ENCODE measurements at places on chromosomes 16 and 17.

GRCh38 chr17:66494023-66494803 is 191.8 kb downstream of the PRKCA start:
- no peak for DNase-seq

- DNase-seq: no peak
Measured at GRCh38 chr17:63701868-63702720, 2.2 kb upstream of the LIMD2 start.

DNA sequence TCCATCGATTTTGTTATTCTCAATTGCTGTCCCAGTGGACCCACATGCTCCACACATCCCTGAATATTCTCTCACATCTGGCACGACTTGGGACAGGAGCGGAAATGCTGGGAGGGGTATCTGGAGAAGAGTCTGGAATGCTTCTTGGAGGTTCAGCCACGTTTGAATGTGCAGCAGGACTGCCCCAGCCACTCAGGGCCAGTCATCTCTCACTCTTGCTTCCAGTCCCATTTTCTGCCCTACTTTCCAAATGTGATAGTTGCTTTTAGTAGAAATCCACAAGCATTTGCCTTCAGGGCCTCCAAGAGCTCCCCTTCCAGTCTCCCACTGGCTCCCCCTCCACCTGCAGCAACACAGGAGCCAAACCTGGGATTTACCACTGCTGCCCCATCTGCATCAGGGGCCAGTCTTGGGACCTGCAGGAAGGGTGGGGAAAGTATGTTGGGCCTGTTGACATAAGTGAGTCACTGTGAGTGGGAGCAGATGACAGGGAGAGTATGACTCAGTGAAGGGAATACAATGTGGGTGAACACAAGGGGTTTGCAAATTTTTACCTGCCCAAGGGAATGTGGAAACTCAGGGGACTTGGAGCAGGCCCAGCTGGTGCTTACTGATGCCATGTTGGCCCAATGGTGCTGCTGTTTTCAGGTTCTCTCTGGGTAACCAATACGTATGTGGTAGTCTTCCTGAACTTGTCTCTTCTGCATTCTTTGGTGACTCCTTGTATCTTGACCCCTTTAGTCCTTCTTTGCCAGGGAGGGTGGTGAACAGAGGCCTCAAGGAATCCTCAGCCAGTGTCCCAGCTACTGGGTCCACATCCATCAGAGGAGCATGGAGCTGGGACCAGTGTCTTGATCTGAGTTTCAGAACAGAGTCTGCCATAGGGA is 78.8 kb upstream of the CRHR1 start:
- DNase-seq: no peak

GRCh38 chr17:8803531-8804420 is 4.6 kb upstream of the MFSD6L start:
- no peak for DNase-seq

Data from femur (tissue), 1 donor.